Stimulated activated CD4-positive, alpha-beta T cell treated with anti-CD3 and anti-CD28 coated beads, Interleukin-15, amount 100 ng/mL, for 1 hour (primary cell): ENCODE measurements at places on chromosomes 4 and X.

- no peak for DNase-seq
These were observed 200.3 kb downstream of the FAT4 start for GRCh38 chr4:125515016-125515415.

DNA sequence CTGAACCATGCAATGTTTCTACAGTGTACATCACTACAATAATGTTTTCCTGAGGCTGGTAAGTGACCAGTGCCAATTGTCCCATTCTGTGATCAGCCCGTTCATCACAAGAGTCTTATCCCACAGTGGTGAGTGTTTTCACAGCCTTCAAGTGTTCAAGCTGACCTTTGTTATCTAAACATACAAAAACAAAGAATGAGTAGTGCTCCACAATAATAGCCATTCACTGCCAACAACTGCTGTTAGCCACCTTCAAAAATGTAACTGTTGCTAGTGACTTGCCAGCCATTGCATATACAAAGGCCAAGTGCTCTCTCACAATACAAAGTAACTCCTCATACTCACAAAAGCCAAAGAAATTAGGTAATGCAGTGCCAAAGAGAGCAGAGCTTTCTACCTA is 1084.1 kb downstream of the FAM133A start:
- DNase-seq = no peak

DNA sequence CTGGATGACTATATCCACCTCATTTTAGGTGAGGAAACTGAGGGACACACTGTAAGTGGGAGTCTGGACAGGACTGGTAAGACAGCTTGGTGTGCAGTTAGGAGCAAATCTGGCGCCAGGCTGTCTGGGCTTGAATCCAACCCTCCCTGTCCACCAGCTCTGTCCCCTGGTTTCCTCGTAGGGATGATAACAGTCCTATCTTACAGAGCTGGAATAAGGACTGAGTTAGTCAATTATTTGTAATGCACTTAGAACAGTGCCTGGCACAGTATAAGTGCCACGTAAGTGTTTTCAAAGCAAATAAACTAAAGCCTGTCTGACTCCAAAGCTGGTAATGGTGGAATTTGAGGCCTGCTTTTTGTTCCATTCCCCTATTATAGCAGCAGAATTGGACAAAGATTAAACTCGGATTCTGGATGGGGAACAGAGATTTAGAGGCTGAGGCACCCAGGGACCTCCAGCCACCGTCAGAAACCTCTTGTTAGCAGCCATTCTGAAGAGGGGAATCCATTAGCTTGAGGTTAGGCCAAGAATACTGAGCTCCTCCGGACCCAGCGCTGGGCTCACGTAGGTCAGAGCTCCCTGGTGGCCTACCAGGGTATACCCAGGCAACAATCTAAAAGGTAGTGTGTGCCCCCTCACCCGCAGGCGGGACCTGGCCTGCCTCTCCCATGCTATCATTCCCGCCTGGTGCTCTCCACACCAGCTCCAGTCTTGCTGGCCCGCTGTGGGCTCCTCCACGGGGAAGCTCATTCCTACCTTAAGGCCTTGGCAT is 102.1 kb downstream of the UCHL1 start:
- no peak for DNase-seq

DNA sequence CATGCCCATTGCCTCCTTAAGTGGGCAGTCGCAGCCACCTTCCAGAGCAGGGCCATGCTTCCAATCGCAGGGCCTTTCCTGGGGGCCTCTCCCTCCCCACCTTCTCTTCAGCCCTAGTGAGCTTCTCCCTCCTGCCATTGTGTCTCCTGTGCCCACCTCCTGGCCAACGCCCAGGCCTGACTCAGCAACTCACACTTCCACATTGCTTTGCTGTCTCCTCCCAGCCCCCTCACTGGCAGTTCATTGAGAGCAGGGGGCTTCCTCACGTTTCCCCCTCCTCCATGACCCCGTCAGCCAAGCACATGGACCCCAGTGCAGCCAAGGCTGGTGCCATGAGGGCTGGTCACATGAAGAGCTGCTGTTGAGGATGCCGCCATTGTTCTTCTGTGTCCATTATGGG is 25.9 kb downstream of the HTRA3 start:
- DNase-seq = no peak

DNA sequence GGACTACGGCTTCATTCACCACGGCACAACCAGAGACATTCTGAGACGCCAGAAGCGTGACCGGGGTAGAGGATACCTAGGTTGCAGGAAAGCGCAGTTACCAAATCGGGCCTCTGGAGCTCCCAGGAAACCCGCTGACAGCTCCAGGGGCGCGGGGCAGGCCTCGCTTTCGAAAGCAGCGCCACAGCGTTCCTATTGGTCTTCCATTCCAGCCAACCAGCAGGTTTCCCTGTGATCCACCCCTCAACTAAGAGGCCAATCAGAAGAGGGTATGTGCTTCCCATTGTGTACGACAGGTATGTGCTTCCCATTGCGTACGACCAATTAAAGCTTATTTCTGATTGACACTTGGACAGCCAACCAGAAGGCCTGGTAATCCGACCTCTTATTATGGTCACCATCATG is 14.9 kb downstream of the SNX12 start:
- no peak for DNase-seq

DNA sequence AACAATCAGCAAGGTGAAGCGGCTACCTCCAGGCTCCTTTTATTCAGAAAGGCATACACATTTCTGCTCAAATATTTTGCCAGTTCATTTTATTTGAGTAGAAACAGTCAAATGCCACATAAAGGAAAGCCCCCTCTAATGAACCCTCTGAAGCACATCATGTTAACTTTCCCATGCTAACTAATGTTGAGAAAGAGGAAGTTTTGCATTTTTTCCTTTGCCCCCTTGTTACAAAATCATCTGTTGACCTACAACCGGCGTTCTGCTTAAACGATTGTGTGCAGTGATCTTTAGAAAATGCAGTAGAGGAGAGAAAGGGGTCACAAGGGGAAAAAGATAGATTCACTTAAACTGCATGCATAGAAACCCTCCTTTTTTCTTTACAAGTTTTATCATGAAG is 25.2 kb upstream of the ATXN3L start:
- DNase-seq = no peak

DNA sequence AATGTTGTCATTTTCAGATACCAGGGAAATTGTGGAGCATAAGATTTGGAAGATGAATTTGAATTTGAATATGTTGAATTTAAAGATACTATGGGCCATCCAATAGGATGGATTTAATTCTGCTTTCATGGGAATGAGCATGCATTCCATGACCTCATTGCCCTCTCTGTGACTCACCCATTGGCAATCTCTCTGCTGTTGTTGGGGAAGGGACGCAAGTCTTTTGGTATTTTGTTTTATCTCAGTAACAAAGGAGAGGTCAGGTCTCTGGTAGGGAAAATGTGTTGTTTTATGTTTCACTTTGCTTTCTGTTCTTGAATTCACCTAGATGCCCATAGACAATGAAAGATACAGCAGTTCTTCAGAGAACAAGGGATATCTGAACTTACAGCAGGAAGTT is 42.1 kb upstream of the MAGEA4 start:
- DNase-seq = no peak

DNA sequence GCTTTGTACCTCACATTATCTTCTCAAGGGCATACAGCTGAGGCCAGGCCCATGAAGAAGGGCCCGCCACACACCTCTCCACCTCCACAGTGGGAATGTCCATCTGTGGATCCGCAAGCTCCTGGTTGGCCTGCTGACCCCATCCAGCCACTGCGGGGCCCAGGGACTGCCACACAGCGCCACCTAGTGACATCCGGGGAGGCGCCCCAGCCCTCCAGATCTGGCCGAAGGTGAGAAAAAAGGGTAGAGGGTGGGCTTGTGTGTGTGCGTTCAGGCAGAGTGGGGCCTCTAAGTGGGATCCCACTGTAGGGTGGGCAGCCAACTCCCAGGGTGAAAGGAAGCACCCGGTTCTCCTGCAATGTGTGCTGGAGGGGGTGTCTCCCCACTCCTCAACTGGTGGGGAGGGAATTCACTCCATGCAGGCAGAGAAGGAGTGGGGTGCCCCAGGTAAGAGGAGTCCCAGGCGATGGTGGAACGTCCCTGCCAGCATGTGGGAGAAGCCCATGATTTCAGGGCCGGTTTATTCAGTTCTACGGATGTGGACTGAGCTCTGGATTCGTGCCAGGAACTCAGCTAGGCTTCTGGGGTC is 117.3 kb downstream of the ENPP6 start:
- no peak for DNase-seq

GRCh38 chr4:190017357-190018200 is 9.5 kb downstream of the FRG2 start:
- no peak for DNase-seq

DNA sequence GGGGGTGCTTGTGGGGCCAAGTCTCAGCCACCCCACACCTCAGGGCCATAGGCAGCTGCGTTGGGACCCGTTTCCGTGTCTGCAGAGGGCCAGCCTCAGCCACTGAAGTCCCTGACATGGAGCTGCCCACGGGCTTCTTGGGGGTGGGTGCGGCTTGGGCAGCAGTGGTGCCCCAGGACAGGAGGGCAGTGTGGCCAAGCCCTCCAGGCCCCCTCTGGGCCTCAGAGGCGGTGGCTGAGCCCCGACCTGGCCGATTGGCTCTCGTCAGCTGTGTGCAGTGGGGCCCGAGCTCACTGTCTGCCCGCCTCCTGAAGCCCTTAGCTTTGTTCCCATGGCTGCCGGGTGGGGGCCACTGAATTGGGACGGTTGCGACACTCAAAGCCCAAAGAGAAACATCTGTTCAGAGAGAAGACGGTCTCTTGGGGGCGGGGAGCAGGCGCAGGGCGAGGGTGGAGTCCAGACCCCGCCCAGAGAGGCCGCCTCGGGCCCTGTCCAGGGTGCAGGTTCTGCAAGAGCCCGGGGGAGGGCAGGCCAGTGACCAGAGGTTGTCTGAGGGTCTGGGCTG is 9.1 kb downstream of the FGFR3 start:
- no peak for DNase-seq

GRCh38 chrX:56738670-56739069 is 9.6 kb downstream of the NBDY start:
- DNase-seq = no peak

DNA sequence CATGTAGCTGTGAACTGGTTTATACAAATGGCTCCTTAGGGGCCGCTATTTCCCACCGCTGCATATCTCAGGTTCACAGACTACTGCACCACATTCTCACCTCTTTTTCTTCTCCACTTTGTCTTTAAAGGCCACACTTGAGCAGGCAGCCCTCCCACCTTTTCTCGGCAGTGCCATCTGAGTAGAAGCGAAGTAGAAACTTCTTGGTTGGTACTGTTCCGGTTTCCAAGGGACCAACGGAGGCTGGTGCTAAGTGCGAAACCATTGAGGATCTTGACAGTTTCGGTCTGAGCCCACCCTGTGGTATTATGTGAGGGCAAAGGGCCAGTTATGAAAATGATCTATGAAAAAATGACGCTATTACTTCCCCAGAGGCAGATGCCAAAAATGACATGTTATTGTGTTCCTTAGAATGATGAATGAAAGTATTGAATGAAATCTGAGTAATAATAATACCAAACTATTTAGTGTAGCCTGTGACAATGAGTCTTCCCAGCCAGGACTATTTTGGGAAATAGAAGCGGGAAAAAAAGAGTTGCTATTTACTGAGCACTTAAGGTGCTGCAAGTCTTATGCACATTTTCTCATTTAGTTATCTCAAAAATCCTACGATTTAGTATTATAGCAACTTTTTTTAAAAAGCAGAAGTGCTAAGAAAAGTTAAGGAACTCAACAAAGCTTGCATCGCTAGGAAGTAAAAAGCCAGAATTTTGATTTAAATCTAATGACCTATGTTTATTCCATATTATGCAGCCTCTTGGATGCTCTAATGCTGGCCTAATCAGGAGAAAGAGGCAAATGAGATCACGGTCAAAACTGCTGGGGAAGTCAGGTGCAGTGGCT is 29.6 kb upstream of the CHRNA9 start:
- no peak for DNase-seq

DNA sequence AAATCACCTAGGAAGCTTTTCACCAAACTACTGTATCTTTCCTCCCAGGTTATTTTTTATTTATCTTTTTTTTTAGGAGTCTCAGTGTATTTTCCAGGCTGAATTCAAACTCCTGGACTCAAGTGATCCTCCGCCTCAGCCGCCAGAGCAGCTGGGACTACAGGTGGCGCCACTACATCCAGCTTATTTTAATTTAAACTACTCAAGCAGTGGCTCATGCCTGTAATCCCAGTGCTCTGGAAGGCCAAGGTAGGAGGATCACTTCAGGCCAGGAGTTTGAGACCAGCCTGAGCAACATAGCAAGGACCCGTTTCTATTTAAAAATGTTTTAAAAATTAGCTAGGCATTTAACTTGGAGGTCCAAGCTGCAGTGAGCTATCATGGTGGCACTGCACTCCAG is 37.8 kb downstream of the LEF1 start:
- DNase-seq = no peak

DNA sequence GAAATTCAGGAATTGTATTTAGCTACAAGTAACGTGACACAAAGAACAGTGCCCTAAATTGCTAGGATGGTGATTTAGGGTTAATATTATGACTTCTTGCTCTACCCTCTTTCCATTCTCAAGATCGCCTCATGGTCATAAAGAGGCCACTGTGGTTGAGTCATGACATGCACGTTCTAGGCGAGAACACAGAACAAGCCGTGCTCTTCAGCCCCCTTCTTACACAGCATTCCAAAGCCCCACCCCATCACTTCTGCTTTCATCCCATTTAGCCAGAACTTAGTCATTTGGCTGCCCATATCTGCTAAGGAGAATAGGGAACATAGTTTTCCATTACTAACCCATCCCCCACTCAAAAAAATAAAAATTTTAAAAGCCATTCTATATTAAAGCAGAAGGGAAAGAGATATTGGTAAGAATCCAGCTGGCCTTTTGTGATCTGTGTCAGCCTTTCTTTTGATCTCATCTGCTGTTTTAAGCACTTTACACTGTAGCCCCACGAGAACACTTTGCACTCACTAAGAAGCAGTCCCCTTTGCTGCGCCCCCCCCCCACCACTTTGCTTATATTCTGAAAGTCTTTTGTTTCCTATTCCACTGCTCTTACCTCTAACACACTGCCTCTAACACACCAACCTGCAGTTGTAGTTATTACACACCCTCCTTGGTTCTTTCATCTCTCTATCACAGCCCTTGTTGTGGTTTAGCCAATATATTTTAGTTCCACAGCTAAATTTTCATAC is 28.4 kb downstream of the NPNT start:
- no peak for DNase-seq
